ENCODE measurements at places on chromosomes 6 and 20. TPM values are rescaled to one million over a fixed set of nuclear protein-coding genes. Genes with fewer than 3 reads are reported as not detected.

TCF21 gene
- not detected for total RNA-seq

CST4 gene
- not detected for total RNA-seq

RIN2 gene
- not detected for total RNA-seq

SYCP2L gene
- 0.37 TPM for total RNA-seq

CDH26 gene
- total RNA-seq, result 0.40 TPM

ZC2HC1B gene
- total RNA-seq, result not detected

EBF4 gene
- total RNA-seq, result 0.64 TPM

HRH3 gene
- not detected for total RNA-seq

EFHC1 gene
- total RNA-seq, result 3.6 TPM

MPC1 gene
- total RNA-seq, result 28.3 TPM

HS3ST5 gene
- not detected for total RNA-seq
